ENCODE measurements at places on chromosomes 11 and 22.

- peak; percentile 11 for DNase-seq
These were observed 243.6 kb upstream of the SORL1-AS1 start for GRCh38 chr11:121696177-121696871.

GRCh38 chr11:64694821-64695365, 28.1 kb downstream of the NRXN2 start:
- DNase-seq: no peak

DNA sequence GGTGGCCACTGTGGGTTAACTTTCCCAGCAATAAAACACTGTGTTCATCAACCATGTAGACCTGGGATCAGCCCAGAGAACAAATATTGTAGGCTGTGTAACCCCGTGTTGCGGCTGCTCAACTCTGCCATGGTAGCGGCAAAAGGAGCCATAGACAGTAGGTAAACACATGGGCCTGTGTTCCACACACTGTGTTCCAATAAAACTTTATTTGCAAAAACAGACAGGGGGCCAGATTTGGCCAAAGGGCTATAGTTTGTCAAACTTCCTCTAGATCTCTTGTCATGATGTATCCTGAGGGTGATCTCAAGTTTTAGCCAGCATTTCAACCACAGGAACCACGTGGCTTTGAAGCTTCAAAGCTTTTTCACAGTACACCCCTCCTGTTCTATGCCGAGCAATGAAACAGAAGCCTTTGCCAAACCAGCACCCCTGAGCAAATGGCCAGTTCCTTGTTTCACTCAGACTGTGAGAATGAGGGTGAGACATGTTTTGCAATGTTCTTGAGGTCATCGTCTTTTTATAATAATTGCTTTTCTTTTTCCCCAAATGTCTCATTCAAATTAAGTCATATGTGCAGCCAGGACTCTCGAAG, 49.9 kb upstream of the FADD start:
- no peak for DNase-seq

- DNase-seq: no peak
These were observed 29.5 kb downstream of the C2CD3 start for GRCh38 chr11:74141241-74141695.

Data from upper lobe of left lung (tissue), 6 donors.